ENCODE measurements at places on chromosomes 3 and 15.

GRCh38 chr3:170002231-170002630, 35.6 kb upstream of the GPR160 start:
- DNase-seq, result no peak

DNA sequence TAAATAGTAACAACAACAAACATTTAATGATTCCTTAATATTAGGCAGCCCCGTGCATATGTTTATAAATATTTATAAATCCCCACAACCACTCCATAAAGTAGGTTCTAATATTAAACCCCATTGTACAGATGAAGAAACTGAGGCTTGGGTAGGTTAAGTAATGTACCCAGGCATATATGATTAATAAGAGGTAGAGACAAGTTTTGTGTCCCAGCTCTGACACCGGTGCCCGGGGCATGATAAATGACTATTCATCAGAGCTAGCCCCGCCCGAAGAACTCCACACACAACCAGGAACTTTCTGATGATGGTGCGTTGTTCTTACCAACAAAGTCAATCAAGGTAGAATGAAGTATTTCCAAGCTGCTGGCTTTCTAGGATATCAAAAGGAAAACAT, 19.4 kb downstream of the CDCP1 start:
- no peak for DNase-seq

GRCh38 chr15:60652870-60653269, 173.9 kb upstream of the ICE2 start:
- DNase-seq, result no peak

- DNase-seq, result no peak
Measured at GRCh38 chr3:99634881-99635280, 3.5 kb upstream of the COL8A1 start.

DNA sequence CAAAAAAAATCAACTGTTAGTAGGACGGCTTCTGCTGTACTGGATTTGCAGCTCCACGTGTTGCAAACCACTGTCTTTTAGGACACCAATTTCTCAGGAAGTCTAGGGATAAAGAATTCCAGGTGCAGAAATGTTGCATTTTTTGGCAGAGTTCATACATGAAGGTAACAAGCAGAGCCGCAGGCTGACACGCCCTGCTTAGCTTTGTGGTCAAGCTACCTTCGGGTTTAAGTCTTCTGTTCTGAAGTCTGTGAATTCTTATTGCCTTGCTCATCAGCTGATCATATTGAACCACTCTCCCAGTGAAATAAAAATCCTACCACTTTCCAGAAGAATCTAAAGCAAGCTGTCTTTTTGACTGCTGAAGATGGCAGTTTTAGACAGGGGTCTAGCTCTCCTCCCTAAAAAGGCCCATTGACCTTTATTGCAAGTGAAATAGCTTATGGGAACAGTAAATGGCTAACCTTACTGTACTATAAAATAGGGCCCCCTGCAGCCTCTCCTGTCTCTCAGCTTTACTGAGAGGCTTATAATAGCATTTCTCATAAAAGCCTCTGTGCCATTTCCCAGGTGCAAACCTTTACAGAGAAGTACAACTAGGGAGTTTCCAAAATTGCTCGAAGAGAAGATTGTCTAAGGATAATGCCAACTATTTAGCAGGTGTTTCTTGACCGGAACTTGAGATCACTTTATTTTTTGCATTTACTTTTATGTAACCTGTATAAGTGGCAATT, 262.2 kb upstream of the IL12A start:
- DNase-seq, result no peak

- no peak for DNase-seq
Measured at GRCh38 chr15:67998599-67999133, 55.4 kb upstream of the PIAS1 start.

GRCh38 chr15:19973718-19974117, 567.9 kb downstream of the GOLGA6L6 start:
- DNase-seq, result no peak

- DNase-seq, result no peak
Measured at GRCh38 chr15:45347989-45348388, 30.4 kb downstream of the GATM start.

DNA sequence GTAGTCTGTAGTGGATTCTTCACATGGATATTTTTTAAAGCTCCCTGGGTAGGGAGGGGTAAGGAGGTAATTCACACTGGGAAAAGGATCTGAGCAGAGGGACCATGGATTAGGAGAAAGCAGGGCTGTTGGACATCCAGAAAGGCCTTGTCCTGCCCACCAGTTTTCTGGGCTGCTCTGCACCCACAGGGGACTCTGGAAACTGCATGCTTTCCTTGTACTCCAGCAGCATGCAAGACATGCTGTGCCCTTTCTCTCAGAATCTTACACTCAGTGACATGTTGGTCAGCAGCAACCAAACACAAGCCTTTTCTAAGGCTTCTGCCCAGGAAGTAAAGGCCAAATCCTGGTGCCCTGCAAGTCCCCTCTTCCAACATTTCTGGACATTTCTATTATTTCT, 2.5 kb upstream of the FBN1 start:
- no peak for DNase-seq

- no peak for DNase-seq
Measured at GRCh38 chr15:66850996-66851310, 148.9 kb downstream of the SMAD6 start.

- no peak for DNase-seq
Measured at GRCh38 chr3:72129501-72130094, 344.6 kb upstream of the PROK2 start.

DNA sequence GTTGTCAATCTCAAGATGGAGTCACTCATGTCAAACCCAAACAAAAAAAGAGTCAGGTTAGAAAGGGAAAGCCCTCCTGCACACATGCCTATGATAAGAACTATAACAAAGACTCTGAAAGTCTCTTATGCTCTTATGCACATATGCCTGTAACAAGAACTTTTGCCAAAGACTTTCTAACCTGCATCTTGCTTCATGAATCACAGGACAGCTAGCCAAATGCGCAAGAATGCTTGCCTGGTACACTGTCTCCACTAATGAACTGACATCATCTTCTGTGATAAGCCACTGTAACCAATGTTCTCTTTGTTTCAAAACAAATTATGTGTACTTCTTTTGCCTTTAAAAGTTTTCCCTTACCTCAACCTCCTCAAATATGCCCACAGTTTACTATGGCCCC, 18.2 kb upstream of the EHHADH start:
- no peak for DNase-seq

GRCh38 chr3:193552923-193553322, 1.8 kb downstream of the ATP13A4 start:
- DNase-seq, result no peak

DNA sequence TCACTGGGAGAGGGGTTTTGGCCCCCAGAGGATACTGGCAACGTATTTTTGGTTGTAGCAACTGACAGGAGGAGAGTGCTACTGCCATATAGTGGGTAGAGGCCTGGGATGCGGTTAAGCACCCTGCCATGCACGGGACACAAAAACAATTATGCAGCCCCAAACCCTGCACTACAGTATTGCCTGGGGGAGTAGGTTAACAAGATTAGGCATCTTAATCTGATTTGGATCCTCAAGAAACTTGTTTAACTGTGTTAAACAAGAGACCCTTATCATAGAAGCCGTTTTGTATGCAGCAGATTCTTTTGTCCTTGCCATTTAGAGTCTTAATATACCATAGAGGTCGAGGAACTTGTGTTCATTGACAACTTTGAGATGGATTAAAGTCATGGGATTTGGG, 3.4 kb downstream of the PHLDB2 start:
- no peak for DNase-seq

DNA sequence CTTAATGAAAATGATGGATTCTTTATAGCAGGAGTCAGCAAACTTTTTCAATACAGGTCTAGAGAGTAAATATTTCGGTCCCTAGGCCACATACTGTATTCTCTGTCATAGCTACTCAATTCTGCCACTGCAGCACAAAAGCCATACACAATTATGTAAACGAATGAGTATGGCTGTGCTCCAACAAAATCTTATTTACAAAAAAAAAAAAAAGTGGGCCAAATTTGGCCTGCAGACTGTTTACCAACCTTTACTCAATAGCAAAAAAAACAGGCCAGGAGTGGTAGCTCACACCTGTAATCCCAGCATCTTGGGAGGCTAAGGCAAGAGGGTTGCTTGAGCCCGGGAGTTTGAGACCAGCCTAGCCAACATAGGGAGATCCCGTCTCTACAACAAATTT, 41.1 kb downstream of the TTBK2 start:
- DNase-seq, result no peak

GRCh38 chr15:78307976-78308375, 8.6 kb upstream of the SKIC8 start:
- no peak for DNase-seq

- DNase-seq, result no peak
Measured at GRCh38 chr3:86792316-86792715, 198.6 kb downstream of the VGLL3 start.

DNA sequence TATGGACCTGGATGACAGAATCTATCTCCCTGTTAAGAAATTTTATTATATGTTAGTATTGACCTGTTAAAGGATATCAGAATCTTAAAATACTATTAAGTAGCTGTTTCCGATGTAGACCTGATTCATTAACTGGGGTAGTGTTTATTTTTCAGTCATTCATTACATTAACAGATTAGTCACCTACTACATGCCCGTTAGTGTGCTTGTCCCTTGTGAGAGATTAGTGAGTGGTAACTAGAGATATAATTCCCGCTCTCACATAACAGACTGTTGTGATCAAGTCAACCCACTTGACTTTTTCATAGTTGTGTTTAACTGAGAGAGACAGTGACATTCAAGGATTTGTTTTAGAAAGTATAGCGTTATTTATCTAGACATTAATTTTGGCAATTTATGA, 166.8 kb downstream of the TCF12 start:
- DNase-seq, result no peak

- DNase-seq, result no peak
Measured at GRCh38 chr3:182479419-182480336, 313.6 kb upstream of the ATP11B start.

DNA sequence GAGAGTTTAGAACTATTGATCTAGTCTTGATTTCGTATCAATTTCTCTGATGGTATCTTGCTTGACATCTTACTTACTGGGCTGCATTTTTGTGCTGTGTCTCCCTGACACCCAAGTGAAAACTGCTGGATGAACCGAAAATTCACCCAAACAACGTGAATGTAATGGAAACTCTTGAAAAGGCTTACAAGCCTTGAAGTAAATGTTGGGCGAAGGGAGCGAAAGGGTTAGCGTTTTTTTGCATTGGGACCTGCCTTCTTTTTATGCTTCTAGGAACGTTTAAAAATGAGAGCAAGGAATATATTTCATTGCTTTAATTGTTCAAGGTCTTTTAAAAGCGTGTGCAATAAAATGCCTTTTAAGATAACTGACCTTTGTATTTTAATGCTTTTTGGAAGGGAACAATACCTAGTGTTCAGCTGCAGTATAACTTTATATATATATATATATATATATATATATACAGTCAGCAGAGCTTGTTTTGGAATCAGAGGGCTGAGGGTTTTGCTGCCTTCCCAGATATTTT, 94.1 kb downstream of the LPP start:
- DNase-seq, result no peak

DNA sequence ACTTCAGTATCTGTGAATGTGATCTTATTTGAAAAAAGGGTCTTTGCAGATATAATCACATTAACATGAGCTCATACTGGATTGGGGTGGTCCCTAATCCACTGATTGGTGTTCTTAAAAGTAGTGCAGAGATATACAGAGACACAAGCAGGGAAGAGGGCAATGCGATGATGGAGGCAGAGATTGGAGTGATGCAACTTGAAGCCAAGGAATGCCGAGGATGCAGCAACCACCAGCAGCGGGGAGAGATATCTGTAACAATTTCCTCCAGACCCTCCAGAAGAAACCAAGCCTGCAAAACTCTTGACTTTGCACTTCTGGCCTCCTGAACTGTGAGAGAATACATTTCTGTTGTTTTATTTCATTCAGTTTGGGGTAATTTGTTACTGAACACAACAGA, 171.0 kb upstream of the MBNL1 start:
- no peak for DNase-seq

DNA sequence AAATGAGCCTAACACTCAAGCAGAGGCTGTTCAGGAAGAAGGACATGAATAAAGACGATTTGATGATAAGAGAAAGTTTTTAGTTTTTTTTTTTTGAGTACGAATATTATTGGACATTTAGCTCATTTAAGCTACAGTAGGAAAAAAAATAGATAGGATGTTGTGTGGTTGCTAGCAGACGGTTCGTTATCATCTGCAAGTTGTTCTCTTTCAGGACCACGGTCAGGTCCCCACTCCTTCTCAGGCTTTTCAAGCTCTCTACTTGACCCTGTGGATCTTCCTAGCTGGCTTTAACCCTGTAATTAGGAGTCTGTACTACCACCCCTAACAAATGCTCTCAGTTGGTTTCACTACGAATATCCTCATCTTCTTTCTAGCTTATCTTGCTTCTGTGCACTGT, 1.1 kb downstream of the KCNH8 start:
- no peak for DNase-seq

GRCh38 chr3:113132571-113132996, 78.8 kb upstream of the BOC start:
- no peak for DNase-seq

DNA sequence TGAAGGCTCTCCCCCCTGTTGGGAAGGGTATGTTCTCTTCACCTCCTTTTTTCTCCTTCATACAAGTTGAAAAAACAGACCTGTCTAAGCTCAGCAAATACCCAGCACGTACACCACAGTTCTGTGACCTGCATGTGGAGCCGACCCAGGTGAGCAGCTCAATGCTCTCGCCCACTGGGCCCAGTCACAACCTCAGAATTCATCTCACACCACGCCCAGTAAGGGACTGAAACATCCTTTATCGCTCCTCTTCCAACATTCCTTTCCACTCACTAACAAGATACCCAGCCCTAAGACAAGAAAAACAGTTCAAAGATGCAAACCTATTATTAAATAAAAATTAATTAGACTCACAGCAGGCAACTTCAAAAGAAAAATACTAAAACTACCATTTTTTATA, 68.9 kb downstream of the FOXP1 start:
- DNase-seq, result no peak

DNA sequence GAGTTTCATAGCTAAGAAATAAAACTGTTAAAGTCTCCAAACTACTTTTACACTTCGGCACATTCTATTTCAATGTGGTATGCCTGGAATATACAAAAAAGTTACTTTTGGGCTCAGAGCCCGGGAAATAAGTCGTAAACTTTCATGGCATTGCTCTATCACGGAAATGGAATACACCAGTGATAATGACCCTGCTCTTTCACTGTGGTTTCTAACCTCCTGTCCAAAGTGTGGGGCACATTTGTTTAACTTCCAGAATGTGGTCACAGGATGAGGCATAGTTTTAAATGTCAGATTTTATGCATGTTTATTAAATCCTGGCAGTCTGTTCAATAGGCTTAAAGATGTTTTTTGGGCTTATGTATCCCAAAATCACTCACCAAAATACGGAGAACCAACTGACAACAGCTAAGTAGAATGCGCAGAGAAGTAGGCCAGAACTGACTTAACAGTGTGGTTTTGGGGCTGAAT, 5.1 kb downstream of the CXCR6 start:
- DNase-seq, result no peak
